ENCODE measurements at places on chromosomes 11 and 22. TPM values are rescaled to one million over a fixed set of nuclear protein-coding genes. Genes with fewer than 3 reads are reported as not detected.

GRCh38 chr11:66843776-66844495, 695 bp downstream of the RCE1 start:
- no peak for DNase-seq

GRCh38 chr11:679271-680207, 15.5 kb downstream of the DEAF1 start:
- DNase-seq: no peak

- DNase-seq: no peak
Measured at GRCh38 chr11:108253176-108253575, 30.3 kb downstream of the ATM start.

GRCh38 chr22:30217698-30218560, 28.6 kb downstream of the LIF start:
- DNase-seq: no peak

DNA sequence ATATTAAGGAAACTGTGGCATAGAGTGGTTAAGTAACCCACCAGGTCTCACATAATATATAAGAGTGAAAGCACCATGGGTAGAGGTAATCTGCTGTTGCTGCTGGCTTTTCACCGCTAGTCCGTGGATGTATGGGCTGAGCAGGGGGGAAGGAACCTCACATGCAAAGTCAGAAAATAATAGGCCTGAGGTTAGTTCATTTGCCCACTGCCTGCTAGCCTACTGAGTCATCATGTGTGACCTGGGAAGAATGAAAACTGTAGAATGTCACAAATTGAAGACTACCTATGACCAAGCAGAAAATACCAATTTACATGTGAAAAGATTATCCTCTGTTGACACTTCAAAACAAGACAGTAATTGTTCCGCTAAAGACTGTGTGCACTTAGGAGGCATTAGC, 560.1 kb upstream of the FAT3 start:
- DNase-seq: no peak

DNA sequence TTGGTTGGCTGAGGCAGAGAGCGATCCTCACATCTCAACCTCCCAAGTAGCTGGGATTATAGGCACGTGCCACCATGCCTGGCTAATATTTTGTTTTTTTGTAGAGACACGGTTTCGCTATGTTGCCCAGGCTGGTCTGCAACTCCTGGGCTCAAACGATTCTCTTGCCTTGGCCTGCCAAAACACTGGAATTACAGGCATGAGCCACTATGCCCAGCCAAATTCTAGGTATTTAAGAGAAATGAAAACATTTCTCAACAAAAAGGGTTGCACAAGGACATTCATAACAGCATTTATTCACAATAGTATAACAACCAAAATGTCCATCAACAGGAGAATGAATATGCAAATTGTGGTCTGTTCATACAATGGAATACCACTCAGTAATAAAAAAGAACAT, 31.7 kb upstream of the RBX1 start:
- DNase-seq: no peak

GRCh38 chr11:108122166-108122628, 830 bp downstream of the ACAT1 start:
- DNase-seq: peak; percentile 53

DNA sequence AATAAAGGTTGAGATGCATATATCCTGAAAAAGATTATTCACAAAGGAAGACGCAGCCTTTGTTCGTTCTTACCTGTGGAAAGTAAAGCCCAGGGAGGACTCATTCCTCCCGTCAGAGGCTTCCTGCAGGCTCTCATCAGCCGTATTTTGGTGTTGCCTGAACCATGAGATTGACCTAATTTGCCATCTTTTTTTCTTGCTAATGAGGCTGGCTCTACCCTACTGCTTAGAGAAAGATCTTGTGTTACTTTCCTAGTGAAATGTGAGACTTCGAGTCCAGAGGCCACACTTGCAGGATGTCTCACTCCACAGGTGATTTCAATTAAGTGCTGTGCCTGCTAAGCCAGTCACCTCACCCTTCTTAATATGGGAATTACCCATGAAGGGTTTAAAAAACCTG, 269.9 kb downstream of the NTM start:
- peak; percentile 42 for DNase-seq

GRCh38 chr22:37604074-37604473, 4.6 kb upstream of the GGA1 start:
- DNase-seq: no peak

DNA sequence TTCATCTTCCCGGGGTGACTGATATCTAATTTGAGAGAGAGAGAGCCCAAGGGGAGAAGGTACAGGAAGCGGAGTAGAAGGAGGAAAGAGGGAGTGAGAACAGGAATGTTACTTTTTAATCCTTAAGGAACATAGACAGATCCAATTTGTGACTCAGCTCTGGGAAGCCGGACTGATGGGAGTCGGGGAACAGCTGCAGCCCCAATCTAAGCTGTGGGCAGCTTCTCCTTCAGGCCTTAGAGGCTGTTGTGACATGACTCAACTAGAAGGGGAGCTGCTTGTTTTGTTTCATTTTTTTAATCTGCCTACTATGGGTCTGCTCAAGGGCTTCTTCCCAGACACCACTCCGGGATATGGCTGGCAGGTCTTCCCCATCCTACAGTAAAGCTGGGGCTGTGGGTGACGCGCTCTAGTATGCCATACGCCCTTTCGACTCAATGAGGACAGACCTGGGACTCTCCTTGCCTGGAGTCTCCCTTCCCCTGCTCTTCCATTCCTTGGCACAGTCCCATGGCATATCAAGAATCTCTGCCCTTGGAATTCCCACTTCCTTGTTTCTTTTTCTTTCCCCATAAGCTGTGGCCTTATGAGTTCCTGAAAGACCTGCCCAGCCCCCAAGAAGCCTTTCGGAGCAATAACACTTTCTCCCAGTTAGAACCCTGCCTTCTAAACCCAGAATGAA, 103.3 kb upstream of the AKIP1 start:
- no peak for DNase-seq

- DNase-seq: no peak
Measured at GRCh38 chr22:21677606-21678443, 12.0 kb downstream of the PPIL2 start.

DNA sequence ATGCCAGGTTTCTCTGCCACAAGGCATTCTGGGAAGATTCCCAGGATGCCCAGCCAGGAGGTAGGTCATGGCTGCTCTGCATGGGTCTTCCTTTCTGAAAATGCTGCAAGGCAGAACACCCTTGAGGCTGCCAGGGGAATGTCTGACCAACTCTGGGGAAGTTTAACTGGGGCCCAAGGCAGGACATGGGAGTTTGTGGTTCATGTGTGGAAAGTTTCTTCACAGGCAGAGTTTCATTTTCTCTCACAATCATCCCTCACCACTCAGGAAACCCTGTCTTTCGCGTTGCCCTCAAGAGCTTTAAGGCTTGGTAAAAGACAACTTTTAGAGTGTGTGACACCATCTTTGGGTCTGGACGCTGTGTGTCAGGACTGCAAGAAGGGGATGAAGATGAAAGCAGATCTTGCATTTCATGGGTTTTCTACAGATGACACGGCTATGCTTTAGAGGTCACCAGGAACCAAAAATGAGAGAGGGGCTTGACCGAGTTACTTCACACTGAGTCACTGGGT, 133.5 kb downstream of the CD44 start:
- DNase-seq: no peak

DNA sequence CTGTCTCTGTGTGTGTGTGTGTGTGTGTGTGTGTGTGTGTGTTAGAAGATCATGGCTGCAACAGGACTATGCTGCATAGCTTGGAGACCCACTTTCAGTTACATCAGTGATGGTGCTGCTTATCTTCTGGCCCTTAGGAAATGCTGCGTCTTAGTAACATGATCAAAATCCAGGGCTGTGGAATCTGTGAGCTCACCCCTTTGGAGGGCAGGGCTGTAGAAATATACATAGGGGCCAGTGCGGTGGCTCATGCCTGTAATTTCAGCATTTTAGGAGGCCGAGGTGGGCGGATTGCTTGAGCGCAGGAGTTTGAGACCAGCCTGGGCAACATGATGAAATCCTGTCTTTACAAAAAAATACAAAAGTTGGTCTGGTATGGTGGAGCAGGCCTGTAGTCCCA, 151.5 kb upstream of the RASSF10 start:
- DNase-seq: no peak

DNA sequence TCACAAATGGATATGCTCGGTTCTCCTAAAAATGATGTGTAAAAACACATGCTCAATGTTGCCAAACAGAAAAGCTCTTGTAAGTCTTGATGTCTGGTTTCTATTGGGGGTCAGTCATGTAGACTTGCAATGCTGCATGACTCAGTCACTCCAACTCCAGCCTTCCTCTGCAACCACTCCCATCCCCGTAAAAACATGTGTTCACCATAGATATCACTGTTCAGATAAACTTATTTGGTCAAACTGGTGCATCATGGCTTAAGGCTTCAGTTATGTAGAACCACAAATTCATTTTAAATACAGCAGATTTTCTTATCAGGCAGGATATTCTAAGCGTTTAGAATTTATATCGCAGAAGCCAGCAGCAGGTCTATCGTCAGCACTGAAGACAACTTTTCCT, 298.4 kb upstream of the LUZP2 start:
- no peak for DNase-seq

GRCh38 chr11:104614961-104615360, 283.3 kb downstream of the CASP12 start:
- no peak for DNase-seq

DNA sequence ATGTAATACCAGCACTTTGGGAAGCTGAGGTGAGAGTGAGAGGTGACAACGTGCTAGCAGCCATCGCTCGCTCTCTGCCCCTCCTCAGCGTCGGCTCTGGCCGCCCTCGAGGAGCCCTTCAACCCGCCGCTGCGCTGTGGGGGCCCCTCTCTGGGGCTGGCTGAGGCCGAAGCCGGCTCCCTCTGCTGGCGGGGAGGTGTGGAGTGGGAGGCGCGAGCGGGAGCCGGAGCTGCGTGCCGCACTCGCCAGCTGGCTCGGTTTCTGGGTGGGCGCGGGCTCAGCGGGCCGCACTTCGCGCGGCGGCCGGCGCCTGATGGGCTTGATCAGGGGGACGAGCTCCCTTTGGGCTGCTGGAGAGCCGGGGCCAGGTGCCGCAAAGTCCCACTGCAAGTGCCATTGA, 98.9 kb upstream of the UBASH3B start:
- no peak for DNase-seq

The ZDHHC24 gene
- 18.7 TPM for total RNA-seq

The MISFA gene
- total RNA-seq: 3.6 TPM

The RHOD gene
- 20.9 TPM for total RNA-seq

The HOATZ gene
- not detected for total RNA-seq

The WNT7B gene
- 1.6 TPM for total RNA-seq

The PANX3 gene
- not detected for total RNA-seq

The ADORA2A gene
- total RNA-seq: 6.9 TPM
